ENCODE measurements at places on chromosomes 7 and 10. TPM values are rescaled to one million over a fixed set of nuclear protein-coding genes. Genes with fewer than 3 reads are reported as not detected.
A peak's percentile ranks its signal among the peaks of the same experiment; 100 is the strongest.

The CDHR3 gene
- 11.4 TPM for total RNA-seq

The DENND11 gene
- 8.5 TPM for total RNA-seq

DNA sequence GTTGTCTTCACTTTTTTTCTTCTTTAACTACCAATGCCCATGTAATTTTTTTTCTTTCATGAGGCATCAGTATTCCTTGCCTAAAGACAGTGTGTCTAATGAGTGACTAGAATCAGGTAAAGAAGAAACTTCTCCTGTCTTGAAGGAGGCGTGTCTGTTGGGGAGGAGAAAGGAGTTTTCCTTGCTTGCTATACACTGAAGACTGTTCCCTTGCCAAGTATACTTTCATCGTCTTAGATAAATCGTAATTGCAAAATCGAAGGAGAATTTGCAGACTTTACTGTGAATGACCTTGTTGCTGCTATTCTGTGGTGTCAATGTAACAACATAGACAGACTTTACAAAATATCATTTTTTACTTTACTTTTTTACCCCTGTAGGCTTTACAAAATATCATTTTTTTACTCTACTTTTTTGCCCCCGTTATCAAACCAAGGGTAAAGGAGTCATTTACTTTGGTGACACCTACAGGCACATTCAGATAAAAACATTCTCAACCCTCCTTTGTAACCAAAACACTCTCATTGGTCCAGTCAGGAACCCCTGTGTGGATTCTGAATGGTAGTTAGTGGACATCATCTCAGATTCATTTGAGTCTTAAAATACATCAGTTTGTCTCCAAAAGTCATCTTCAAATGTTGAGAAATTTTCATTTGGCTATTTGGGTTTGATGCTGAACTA, 232.4 kb downstream of the AHR start:
- DNase-seq, result no peak
- peaks cover 8% of the 10 kb centered on the region for H3K4me1 ChIP-seq
- no peak overlapping the region for H3K4me3 ChIP-seq
- H3K27me3 ChIP-seq, result no peaks in the 10 kb centered on the region

The LIPA gene
- total RNA-seq, result 12.8 TPM

- no peak for DNase-seq
- H3K4me3 ChIP-seq, result no peak overlapping the region
- H3K27me3 ChIP-seq, result peaks cover 37% of the 10 kb centered on the region
- no peak overlapping the region for H3K27ac ChIP-seq
- H3K4me1 ChIP-seq, result no peaks in the 10 kb centered on the region
Observed at GRCh38 chr10:91745090-91745831, 53.0 kb upstream of the TNKS2 start.

GRCh38 chr7:35253710-35254495, at the start of gene TBX20:
TBX20 (minus strand) TSS chr7:35254100; CDS start chr7:35253620, 480 bp downstream.
- H3K27me3 ChIP-seq, result peaks cover 99% of the 10 kb centered on the region
- DNase-seq, result peak; percentile 86
- H3K4me1 ChIP-seq, result peaks cover 63% of the 10 kb centered on the region
- H3K4me3 ChIP-seq, result peak within 1 kb of the TSS; percentile 73

- H3K27me3 ChIP-seq, result no peaks in the 10 kb centered on the region
- H3K4me3 ChIP-seq, result no peak overlapping the region
Observed at GRCh38 chr7:29105191-29105590, 41.1 kb downstream of the CPVL start.

- no peak overlapping the region for H3K27ac ChIP-seq
- H3K36me3 ChIP-seq, result peaks cover 34% of the 10 kb centered on the region
- peaks cover 19% of the 10 kb centered on the region for H3K4me1 ChIP-seq
- no peak for DNase-seq
- H3K27me3 ChIP-seq, result no peaks in the 10 kb centered on the region
- no peak overlapping the region for H3K4me3 ChIP-seq
Observed at GRCh38 chr10:60258429-60258797, 131.3 kb downstream of the ANK3 start.

The PSD gene
- total RNA-seq, result 0.93 TPM

DNA sequence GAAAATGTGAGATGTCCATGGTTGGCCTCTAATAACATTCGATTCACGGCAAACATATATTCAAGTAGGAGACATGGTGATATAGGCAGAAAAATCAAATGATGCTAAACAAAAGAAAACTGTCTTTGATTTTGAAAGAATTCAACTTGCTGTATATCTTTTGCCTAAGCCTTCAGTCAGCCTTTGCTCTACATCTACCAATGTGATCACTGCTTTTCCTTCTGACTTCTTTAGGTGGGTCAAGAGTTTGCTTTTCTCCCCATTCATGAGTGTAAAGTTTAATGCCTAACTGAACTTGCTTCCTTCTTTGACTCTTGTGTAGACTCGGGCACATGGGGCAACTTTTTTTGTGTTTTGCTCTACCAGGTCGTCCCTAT, 417 bp upstream of the HIF1AN start:
- H3K36me3 ChIP-seq, result peaks cover 29% of the 10 kb centered on the region
- H3K27ac ChIP-seq, result peak overlapping the region; percentile 83
- H3K4me3 ChIP-seq, result peak overlapping the region; percentile 86
- H3K27me3 ChIP-seq, result no peaks in the 10 kb centered on the region

GRCh38 chr7:77753173-77753572, 45.1 kb downstream of the TMEM60 start:
- no peak overlapping the region for H3K27ac ChIP-seq
- H3K27me3 ChIP-seq, result no peaks in the 10 kb centered on the region
- H3K4me1 ChIP-seq, result no peaks in the 10 kb centered on the region
- no peak overlapping the region for H3K4me3 ChIP-seq

- DNase-seq, result peak; percentile 43
- H3K36me3 ChIP-seq, result no peaks in the 10 kb centered on the region
- H3K27ac ChIP-seq, result peak within 1 kb of the TSS; percentile 85
Observed at GRCh38 chr7:29806208-29806994, at the start of gene WIPF3. WIPF3 (plus strand) TSS chr7:29806508; CDS start chr7:29834725, 28,217 bp downstream.

DNA sequence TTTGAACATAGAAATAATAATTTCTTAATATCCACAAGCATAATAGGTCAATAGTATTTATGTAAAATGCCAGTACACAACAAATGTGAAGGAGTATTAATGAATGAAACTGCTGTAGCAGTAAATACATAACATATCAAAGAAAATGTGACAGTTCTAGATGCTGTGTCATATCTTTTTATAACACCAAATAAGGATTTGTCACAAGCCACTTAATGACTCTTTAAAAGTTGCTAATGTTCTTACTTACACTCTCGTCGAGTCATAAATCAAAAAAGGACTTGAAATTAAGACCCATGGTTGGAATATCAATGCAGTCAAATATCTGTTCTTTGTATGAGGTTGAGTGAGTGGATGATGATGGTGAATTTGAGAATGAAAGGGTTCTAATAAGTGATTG, 96.6 kb downstream of the CELF2 start:
- H3K27me3 ChIP-seq, result no peaks in the 10 kb centered on the region
- H3K4me1 ChIP-seq, result peaks cover 95% of the 10 kb centered on the region
- peak overlapping the region; percentile 82 for H3K27ac ChIP-seq
- DNase-seq, result no peak
- H3K36me3 ChIP-seq, result no peaks in the 10 kb centered on the region
- H3K4me3 ChIP-seq, result no peak overlapping the region

The RAB18 gene
- 145 TPM for total RNA-seq

The CDC14C gene
- not detected for total RNA-seq

The CASTOR2 gene
- 29.9 TPM for total RNA-seq

Measured in left ventricle myocardium inferior (tissue), 1 donor.